ENCODE measurements at places on chromosomes 13 and 19.

DNA sequence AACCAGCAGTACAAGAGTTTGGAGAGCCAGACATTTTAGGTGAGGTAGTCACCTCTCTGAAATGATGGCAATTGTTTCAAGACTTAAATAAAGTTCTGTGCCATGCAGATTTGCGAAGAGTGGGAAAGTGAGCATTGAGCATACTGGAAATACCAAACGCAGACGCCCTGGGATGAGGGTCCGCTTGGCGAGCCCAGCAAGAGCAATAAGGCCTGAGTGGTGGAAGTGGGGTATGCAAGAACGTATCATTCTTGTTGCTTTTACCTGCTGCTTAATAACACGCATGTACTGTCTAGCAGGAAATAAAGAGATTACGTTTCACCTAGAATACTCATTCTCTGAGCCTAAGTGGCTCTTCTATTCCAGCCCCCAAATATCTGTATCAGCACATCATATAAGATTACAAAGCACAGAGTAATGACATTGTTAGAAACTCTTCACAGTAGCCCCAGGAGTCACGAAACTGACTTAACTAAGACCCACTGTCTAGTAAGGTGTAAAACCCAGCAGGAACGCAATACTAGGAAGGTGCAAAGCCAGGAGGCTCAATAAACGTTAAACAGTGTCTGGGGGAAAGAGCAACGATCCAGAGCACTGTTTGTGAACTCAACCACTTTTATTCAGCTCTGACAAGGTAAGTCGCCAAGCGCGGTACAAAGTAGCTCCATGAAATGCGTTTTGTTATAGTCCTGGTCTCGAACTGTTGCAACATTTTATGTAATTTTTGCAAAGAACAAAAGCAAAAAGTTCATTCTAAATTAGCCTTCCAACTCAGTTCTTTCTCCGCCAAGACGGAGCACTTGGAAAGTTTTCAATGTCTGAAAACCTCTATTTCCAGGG, 1.2 kb downstream of the RCBTB2 start:
- no peak for DNase-seq

DNA sequence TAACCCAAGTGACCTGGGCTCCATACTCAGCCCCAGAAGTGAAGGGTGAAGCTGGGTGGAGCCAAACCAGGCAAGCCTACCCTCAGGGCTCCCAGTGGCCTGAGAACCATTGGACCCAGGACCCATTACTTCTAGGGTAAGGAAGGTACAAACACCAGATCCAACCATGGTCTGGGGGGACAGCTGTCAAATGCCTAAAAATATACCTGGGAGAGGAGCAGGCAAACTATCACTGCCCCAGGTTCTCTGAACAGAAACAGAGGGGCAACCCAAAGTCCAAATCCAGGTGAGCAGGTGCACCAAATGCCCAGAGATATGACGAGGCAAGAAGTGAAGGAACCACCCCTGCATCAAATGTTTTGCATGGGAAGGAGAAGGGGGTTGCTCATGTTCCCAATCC, 6.1 kb upstream of the CEACAM7 start:
- DNase-seq: no peak

DNA sequence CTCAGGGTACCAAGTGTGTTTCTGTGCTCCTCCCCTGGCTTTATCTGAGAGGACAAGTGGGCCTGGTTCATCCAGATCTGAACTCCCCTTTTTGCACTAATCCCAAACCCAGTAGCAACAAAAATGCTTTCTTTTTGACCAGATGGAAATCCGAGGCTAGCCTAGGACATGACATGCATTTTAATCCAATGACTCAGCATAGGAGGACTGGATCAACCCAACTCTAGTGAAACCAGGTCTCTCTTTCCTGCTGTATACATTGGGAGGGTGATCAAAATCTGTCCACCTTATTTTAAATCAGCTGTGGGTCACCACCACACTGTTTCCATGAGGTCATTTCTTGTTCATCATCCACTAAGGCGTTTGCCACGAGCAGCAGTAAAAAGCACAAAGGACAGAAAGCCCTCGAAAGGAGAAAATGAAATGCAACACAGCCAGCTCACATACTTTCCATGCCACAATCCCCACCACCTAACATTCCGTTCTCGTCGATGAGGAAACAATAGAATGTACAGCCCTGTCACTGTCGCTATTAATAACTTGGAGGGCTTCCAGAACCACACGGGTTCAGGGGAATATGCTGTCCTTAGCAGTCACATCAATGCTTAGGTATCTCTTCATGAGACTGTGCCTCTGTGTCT, 543.0 kb downstream of the IRS2 start:
- DNase-seq: no peak

GRCh38 chr19:51681286-51681941, 11.7 kb upstream of the SPACA6 start:
- DNase-seq: no peak

DNA sequence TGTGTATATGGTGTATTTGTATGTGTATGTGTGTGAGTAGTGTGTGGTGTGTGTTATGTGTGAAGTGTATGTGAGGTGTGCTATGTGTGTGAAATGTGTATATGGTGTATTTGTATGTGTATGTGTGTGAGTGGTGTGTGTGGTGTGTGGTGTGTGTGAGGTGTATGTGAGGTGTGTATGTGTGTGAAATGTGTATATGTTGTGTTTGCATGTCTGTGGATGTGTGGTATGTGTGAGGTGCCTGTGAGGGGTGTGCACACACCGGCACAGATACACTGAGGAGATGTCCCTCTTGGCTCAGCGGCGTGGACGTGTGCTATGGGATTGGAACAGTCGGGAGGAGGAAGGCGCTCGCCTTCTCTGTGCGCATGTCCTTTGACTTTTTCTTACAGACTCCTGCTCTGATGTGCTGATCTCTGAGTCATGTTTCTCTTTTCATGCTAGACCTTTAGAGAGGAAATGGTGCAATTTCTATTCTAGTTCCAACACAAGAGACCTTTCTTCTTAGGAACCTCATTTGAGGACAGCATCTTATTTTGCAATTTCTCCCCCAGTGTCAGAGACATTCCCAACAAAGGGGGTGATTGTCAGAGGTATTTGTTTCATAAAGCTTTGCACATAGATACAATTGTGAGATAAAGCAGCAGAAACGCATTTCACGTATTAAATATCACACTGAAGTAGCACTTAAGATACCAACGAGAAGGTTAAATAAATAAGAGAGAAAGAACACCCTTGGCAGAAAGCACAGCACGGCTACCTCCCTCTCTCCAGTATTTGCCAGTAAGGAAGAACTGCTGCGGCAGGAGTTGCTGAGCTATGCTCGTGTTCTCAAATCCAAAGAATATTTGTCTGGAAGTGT, 11.3 kb upstream of the TNFRSF19 start:
- no peak for DNase-seq

GRCh38 chr19:58001895-58002369, 688 bp downstream of the ZNF606 start:
- no peak for DNase-seq

DNA sequence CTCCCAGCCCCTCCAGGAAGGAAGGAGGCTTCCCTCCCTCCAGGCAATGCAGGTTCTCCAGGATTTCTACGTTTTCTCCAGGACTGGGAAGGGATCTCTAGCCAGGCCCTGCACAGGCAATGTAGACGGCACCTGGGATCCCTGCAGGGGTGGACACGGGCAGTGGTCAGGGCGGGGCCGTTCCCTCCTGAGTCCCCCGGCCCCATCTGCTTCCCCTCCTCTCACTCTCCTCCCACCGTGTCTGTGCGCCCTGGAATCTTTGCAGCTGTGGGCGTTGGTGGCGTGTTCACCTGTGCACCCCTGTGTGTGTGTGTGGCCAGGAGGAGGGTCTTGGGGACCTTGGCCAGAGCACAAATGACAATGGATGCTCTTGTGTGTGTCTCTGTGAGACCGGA, 10.0 kb downstream of the NRTN start:
- DNase-seq: no peak

GRCh38 chr19:30881930-30882329, 467.3 kb downstream of the TSHZ3 start:
- DNase-seq: no peak

DNA sequence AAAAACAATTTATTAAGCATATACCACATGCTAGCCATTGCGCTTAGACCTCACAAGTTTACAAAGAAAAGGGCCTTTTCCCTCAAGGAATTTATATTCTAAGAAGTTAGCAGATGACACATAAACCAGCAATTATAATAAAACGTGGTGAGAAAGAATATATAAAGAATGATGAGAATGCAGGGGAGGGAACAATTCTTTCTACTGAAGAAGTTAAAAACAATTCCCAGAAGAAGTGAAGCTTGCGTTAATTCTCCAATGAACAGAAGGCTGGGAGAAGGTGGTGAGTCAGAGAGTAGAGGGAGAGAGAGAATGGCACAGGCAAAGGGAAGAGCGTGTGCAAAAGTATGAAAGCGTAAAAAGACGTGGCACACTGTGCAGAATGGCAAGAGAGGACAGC, 69.5 kb upstream of the ZDHHC20 start:
- no peak for DNase-seq

- no peak for DNase-seq
Observed at GRCh38 chr13:109725995-109726637, 60.3 kb downstream of the IRS2 start.

GRCh38 chr13:51426982-51427381, 25.9 kb downstream of the INTS6 start:
- no peak for DNase-seq

- no peak for DNase-seq
Observed at GRCh38 chr13:65990684-65991083, 1239.5 kb downstream of the PCDH9 start.

DNA sequence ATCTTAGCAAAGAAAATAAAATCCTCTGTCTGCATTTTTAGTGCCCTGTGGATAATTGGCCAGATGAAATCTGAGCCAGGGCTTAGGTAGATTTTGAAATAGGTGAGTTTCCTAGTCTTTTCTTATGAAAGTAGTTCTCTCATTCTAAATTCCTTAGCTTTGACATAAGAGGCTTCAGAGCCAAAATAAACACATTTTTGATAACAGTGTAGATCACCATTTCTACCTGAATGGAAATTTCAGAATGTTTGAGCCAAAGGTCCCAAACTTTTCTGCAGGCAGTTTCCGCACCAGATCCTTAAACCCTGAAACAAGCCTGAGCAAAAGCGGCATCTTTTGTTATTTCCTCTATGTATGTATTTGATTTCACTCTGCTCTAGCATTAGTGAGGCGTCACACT, 551.2 kb downstream of the EFNB2 start:
- no peak for DNase-seq

- no peak for DNase-seq
Observed at GRCh38 chr19:18975011-18975410, 34.0 kb upstream of the HOMER3 start.

DNA sequence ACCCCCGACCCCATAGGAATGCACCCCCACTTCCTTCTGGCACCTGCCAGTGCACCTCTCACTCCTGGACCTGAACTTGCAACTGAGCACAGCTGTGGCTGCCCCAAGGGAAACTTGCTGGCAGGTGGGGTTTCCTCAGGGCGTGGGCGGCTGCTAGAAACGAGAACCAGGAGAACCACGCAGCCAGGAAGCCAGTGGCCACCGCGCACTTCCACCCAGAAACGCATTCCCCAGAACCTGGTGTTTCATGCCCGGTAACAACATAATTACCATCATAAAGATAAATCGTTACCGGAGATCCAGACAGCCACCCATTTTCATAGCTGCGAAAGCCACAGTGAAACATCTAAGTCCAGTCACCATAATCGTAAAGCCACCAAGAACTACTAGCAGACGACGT, 75.2 kb upstream of the C13orf46 start:
- no peak for DNase-seq

DNA sequence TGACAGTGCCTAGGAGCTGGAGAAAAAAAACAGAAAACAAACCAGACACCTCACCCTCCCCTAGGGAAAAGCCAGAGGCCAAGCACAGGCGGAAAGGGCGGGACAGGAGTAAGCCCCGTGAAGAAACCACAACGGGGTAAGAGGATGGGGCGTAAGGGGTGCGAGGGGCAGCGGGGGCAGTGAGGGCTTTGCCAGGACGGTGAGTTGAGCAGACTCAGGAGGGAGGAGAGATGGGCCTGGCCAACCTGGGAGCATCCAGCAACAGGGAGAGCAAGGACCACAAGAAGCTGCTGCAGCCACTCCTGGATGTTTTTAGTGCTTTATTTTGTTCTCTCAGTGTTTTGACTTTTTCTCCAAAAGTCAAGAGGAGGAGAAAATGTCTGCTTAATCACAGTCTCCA, 114.1 kb upstream of the SOX1 start:
- no peak for DNase-seq

DNA sequence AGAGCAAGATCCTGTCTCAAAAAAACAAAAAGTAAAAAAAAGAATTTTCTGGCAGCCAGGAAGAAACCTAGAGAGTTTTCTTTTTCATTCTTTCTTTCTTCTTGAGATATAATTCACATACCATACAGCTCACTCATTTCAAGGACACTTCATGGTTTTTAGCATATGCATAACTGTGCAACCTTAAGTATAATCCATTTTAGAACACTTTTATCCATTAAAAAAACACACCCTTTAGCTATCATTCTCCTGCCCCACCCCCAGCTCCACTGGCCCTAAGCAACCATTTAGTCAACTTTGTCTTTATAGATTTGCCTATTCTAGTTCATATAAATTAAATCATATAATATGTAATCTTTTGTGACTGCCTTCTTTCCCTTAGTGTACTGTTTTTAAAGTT, 8.1 kb upstream of the IPO5 start:
- no peak for DNase-seq

GRCh38 chr13:78610381-78610883, 7.1 kb upstream of the POU4F1 start:
- no peak for DNase-seq

DNA sequence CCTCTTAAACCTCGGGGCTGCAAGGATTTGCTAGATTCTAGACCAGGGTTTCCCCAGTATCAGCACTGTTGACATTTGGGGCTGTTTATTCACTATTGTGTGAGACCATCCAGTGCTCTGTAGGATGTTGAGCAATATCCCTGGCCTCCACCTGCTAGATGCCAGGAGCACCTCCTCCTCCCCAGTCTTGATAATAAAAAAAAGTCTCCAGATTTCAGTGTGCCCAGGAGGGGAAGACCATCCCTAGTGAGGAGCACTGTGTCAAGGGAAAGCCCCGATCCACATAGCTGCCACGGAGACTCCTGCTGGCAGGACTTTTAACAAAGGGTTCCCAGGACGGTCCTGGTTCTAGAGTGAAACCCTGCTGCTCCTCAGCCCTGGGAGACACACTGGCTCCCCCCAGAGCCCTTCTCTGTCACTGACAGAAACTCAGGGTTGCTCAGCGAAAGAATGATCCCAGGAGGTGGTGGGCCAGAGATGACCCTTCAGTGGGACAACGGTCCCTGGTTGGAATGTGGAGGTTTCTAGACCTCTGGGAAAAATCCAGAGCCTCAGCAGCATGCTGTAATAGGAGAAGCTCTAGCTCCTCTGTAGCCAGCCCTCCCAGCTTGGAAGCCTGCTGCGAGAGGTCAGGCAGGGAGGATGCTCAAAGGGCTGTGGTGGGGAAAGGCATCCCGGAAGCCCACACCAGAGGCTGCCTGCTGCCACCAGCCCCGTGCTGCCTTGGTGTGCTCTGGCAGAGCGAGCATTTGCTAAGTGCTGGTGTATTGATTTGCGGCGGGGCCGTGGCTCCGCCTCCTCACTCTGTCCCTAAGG, 20.3 kb downstream of the LYL1 start:
- DNase-seq: no peak

DNA sequence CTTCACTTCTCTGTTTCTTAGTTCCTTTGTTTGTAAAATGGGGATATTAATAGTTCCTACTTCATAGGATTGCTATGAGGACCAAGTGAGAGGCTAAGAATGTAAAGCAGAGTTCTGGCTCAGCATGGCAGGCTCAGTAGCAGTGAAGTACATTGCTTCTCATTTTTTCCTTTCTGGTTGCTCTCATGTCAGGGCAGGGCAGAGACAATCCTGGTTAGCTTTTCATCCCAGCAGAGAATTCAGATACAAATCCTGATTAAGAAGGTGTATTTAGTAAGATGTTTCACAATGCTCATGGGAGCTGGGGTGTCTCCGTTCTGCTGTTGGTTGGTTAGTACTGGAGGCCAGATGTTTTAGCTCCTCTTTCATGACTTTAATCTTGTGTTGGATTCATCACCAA, 42.9 kb downstream of the WASF3 start:
- DNase-seq: no peak
